GM12878 (cell line): ENCODE measurements at places on chromosomes 6 and 20. TPM values are rescaled to one million over a fixed set of nuclear protein-coding genes. Genes with fewer than 3 reads are reported as not detected.

DNA sequence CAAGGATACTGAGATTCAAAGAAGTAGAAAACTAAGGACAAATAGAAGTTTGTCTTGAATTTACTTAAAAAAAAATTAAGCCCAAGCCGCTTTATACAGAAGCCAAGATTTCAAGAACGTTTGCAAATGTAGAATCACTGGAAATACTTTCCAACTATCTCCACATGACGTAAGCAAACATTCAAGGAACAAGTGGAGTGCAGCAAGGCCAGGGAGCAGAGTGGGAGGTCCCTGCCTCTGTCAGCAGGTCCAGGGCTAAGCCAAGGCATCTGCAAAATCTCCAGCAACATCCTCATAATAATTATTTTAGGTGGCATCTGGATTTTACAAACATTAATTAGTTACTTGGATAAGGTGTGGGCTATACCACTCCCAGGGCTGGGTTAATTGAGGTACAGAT, 60.1 kb upstream of the AKIRIN2 start:
- H3K27me3 ChIP-seq = no peaks in the 10 kb centered on the region
- no peaks in the 10 kb centered on the region for H3K36me3 ChIP-seq
- H3K27ac ChIP-seq = no peak overlapping the region
- H3K4me3 ChIP-seq = no peak overlapping the region

DNA sequence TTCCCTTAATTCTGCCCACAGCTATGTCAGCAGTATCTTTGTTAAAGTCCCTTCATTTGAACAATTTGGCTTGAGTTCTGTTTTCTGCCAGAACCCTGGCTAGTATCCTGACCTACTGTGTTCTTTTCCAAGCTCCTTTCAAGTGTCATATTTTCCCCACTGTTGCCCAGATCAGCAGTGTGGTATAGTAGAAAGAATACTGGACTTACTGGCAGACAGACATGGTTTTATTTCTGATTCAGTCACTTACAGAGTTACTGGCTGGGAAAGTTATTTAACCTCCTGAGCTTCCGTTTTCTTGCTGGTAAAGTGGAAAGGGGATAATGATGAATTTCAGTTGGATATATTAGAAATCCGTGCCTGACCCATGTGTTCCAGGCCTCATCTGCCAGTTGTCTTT, 39.8 kb upstream of the RAB23 start:
- DNase-seq = no peak
- no peaks in the 10 kb centered on the region for H3K4me1 ChIP-seq
- H3K4me3 ChIP-seq = no peak overlapping the region
- no peaks in the 10 kb centered on the region for H3K27me3 ChIP-seq
- no peak overlapping the region for H3K27ac ChIP-seq

- H3K27ac ChIP-seq = peak overlapping the region; percentile 98
- peaks cover 40% of the 10 kb centered on the region for H3K4me1 ChIP-seq
- H3K27me3 ChIP-seq = no peaks in the 10 kb centered on the region
- H3K36me3 ChIP-seq = peaks cover 20% of the 10 kb centered on the region
- peak overlapping the region; percentile 69 for H3K4me3 ChIP-seq
These were observed 10.0 kb downstream of the SLCO4A1 start for GRCh38 chr20:62652041-62652893.

DEFB132 gene
- total RNA-seq = not detected in 2 replicates

FNDC1 gene
- total RNA-seq = not detected in 2 replicates

GRCh38 chr20:4069751-4070150, 54.4 kb upstream of the RNF24 start:
- no peak overlapping the region for H3K27ac ChIP-seq
- H3K27me3 ChIP-seq = peaks cover 2% of the 10 kb centered on the region; the same call in 1 of the 2 replicates
- no peak for DNase-seq
- no peak overlapping the region for H3K4me3 ChIP-seq

GRCh38 chr6:1553562-1554083, 56.1 kb upstream of the FOXC1 start:
- DNase-seq = no peak
- H3K36me3 ChIP-seq = no peaks in the 10 kb centered on the region
- peaks cover 9% of the 10 kb centered on the region for H3K4me1 ChIP-seq
- 0 out of 2 replicates have a peak, but pooled peaks cover 3% of the 10 kb centered on the region for H3K27me3 ChIP-seq
- H3K4me3 ChIP-seq = no peak overlapping the region

- no peaks in the 10 kb centered on the region for H3K36me3 ChIP-seq
- no peak overlapping the region for H3K4me3 ChIP-seq
- no peak overlapping the region for H3K27ac ChIP-seq
- DNase-seq = no peak
These were observed 15.8 kb downstream of the ANKRD60 start for GRCh38 chr20:58212636-58213035.

GRCh38 chr6:35357677-35358076, 15.3 kb downstream of the PPARD start:
- no peak overlapping the region for H3K27ac ChIP-seq
- DNase-seq = no peak
- no peak overlapping the region for H3K4me3 ChIP-seq
- no peaks in the 10 kb centered on the region for H3K27me3 ChIP-seq
- H3K4me1 ChIP-seq = peaks cover under 1% of the 10 kb centered on the region; the same call in 1 of the 2 replicates

DEFB124 gene
- total RNA-seq = not detected in 2 replicates

SLC22A1 gene
- total RNA-seq = 0.28 and 1.1 TPM in 2 replicates

DNA sequence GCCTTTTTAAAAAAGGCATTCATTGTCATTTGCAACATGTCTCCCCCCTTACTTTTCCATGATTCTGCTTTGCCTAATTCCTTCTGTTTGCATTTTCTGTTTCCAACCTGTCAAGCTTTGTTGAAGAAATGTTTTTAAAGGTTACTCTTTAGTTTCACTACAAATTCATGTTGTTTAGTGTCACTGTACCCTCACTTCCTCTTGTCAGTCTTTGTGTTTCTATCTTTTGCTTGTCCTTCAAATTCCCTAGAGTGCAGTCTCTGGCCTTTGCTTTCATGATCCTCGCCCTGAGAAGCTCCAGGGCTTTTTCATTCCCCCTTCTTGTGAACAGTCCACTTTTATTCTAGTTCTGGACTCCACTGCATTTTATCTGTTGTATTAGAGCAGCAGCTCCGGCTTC, 90.6 kb downstream of the MAP3K4 start:
- no peak for DNase-seq
- H3K36me3 ChIP-seq = peaks cover 29% of the 10 kb centered on the region
- peaks cover 3% of the 10 kb centered on the region for H3K4me1 ChIP-seq
- H3K4me3 ChIP-seq = no peak overlapping the region
- no peaks in the 10 kb centered on the region for H3K27me3 ChIP-seq
- no peak overlapping the region for H3K27ac ChIP-seq

NHLRC1 gene
- 0.15 and 0.21 TPM in 2 replicates for total RNA-seq

DNA sequence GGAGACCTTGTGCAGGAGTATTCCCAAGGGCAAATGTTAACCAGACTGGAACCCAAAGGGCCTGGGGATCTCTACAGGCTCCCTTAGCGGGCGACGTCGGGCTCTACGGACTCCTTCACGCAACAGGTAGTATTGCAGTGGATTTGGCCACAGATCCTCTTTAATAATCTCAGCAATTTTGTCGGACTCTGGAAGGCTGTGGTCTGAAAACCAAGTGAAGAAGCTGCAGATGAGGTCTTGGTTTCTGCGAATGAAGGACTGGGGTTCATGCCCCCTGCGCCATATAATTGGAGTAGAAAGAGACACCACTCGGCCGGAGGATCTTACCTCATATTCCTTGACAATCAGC, 1.3 kb downstream of the TSPYL1 start:
- H3K4me1 ChIP-seq = no peaks in the 10 kb centered on the region
- peak overlapping the region; percentile 96 for H3K27ac ChIP-seq
- no peak for DNase-seq

DNA sequence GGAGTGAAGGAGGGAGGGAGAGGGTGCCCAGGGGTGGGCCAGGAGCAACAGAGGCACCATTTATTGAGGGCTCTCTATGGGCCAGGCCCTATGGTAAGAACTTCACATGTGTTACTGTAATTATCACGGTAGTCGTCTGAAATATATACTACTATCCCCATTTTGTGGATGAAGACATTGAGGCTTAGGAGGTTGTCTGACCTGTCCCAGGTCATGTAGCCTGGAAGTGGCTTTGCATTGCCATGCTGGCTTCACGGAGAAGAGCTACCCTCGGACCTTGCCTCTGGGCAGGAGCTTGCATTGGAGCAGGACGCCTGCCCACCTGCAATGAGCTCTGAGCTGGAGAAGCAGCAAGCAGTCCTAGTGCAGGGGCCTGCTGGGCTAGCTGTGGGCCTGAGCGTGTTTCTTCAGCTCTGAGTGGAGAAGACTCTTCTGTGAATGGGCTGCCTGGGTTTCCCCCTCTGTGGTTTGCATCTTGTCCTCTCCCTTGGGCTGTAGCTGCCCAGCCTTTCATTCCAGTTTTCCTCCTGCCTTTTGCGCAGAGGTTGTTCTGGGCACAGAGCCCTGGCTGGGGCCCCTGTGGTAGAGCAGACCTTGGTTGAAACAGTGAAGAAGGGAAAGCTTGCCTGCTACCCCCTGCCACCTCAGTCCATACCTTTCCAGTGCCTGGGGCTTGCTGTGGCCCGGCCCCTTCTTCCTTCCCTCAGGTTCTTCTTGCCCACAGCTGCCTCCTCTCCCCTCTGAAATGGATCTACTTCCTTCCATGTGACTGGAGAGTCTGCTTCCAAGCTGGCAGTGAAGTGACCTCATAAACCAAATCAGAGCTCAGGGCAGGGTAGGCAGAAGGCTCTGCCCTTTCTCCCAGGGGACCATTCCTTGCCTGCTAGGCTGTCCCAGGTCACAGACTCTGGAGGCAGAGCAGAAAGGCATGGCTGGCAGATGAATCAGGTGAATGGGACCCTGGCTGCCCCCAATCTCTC, 24.1 kb upstream of the SRF start:
- H3K27me3 ChIP-seq = no peaks in the 10 kb centered on the region
- no peaks in the 10 kb centered on the region for H3K4me1 ChIP-seq
- H3K36me3 ChIP-seq = no peaks in the 10 kb centered on the region
- no peak for DNase-seq
- H3K4me3 ChIP-seq = no peak overlapping the region

DNA sequence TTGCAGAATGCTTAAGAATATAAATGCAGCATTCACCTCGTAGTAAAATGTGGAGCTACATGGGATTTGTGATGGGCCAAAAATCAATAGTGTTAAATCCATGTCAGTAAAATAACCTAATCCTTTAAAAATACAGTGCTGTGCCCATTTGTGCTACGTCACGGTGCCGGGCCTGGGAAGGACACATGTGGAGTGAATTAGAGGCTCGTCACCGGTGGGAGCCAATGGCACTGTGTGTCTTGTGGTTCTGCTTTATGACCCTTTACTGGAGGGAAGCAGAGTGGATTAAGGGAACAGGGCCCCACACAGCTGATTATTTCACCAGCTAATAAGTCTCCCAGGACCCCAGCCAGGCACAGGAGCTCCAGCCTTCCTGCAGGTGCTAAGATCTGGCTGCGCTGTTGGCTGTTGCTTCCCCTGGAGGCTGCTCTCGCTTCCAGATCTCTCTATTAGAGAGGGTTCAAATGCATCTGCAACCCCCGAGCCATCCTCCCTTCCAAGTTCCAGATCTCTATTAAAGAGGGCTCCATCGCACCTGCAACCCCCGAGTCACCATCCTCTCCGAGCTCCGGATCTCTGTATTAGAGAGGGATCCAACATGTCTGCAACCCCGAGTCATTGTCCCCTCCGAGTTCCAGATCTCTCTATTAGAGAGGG, 405.8 kb downstream of the CDH4 start:
- H3K4me1 ChIP-seq = no peaks in the 10 kb centered on the region
- H3K27me3 ChIP-seq = no peaks in the 10 kb centered on the region
- DNase-seq = no peak
- H3K27ac ChIP-seq = no peak overlapping the region
- H3K4me3 ChIP-seq = no peak overlapping the region

- no peaks in the 10 kb centered on the region for H3K36me3 ChIP-seq
- no peak overlapping the region for H3K4me3 ChIP-seq
- DNase-seq = no peak
- H3K27me3 ChIP-seq = no peaks in the 10 kb centered on the region
- peaks cover 22% of the 10 kb centered on the region for H3K4me1 ChIP-seq
These were observed 48.6 kb downstream of the TOX2 start for GRCh38 chr20:43963233-43963632.

PIGU gene
- 19.7 and 22.0 TPM in 2 replicates for total RNA-seq

- no peaks in the 10 kb centered on the region for H3K36me3 ChIP-seq
- H3K27me3 ChIP-seq = no peaks in the 10 kb centered on the region
These were observed 83.6 kb upstream of the CCDC167 start for GRCh38 chr6:37583261-37583660.

DNA sequence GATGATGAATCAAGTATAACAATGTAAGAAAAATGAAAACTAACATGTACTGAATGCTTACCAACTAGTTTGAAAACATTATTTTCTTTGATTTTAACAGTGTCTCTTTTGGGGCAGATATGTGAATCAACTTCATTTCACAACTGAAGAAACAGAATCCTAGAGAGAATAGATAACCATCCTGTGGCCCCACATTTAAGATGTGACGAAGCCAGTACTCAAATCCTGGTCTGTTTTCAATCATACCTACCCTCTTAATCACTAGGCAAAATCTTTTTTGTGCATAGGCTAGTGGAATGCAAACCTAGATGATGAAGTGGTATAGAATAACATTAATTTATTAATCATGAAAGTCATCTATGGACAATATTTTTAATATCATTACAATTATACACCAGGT, 371.6 kb upstream of the EPHA7 start:
- no peaks in the 10 kb centered on the region for H3K27me3 ChIP-seq
- no peak overlapping the region for H3K4me3 ChIP-seq
- no peak for DNase-seq
- H3K4me1 ChIP-seq = no peaks in the 10 kb centered on the region
- no peaks in the 10 kb centered on the region for H3K36me3 ChIP-seq
- no peak overlapping the region for H3K27ac ChIP-seq

DNA sequence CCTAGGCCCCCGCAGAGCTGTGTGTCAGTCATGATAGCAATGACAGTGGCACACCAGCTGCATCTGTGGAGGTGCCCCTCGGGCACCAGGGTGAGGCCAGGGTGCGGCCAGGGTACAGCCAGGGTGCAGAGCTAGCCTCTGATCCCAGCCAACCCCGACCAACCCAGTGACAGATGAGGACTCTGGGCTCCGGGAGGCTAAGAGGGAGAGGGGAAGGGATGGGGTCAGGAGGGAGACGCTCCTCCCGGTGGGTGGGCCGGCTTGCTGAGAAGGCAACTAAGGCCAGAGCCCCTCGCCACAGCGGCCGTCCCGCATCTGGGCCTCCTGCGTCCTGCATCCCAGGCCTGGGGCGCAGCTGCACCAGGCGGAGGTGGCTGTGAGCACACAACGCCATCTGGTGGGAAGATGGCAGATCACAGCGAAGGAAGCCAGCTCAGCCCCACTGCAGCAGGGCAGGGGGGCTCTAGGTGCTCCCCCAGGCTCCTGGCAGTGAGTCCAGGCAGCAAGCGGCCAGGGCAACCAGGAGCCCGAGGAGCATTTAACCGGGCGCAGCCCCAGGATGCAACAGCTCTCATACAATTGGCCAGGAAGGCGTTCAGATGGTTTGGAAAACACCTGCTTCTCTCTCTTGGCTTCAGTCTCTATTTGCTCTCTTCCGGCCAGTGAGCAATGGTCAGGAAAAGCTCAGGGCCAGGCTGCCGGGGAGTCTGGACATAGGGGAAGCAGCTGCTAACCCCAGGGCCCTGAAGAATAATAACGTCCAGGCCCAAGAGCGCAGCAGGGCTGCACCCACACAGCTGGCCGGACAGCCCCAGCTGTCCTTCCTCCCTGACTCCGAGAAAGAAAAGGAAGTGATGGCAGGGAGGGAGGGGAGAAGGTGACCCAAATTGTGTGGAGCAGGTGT, 169.4 kb downstream of the TAF4 start:
- no peaks in the 10 kb centered on the region for H3K4me1 ChIP-seq
- no peak overlapping the region for H3K27ac ChIP-seq
- no peak overlapping the region for H3K4me3 ChIP-seq
- H3K27me3 ChIP-seq = no peaks in the 10 kb centered on the region
- H3K36me3 ChIP-seq = no peaks in the 10 kb centered on the region
